ENCODE measurements at places on chromosomes 16 and 17.
A peak's percentile ranks its signal among the peaks of the same experiment; 100 is the strongest.

- ATAC-seq = no peak
These were observed 547 bp downstream of the PLCD3 start for GRCh38 chr17:45131616-45132319.

- ATAC-seq = peak; percentile 97
These were observed 68.6 kb downstream of the ZZEF1 start for GRCh38 chr17:4073983-4074830.

DNA sequence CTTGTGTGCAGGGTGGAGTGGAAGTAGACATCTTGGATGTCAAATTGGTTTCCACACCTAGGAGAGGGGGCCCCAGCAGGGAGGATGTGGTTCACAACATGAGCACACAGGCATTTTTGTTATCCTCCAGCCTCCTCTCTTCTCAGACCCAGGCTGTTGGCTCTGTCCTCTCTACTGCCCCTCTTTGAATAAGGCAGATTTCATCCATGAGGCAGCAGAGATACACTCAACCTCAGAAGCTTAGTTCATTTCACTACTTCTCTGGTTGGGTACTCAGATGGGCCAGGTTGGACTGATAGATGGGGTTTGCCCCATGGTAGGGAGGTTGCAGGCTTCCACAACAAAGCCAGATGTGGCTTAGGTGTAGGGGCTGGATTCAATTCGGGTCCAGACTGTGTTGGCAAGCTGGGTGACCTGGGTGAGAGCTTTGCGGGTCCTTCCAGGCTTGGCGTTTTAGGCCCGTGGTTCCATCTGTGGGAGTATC, 22.2 kb upstream of the NFATC3 start:
- ATAC-seq = no peak

- ATAC-seq = no peak
These were observed 4.3 kb downstream of the MT1H start for GRCh38 chr16:56673921-56674320.

GRCh38 chr16:86809458-86809955, 231.2 kb downstream of the FOXL1 start:
- ATAC-seq = no peak

DNA sequence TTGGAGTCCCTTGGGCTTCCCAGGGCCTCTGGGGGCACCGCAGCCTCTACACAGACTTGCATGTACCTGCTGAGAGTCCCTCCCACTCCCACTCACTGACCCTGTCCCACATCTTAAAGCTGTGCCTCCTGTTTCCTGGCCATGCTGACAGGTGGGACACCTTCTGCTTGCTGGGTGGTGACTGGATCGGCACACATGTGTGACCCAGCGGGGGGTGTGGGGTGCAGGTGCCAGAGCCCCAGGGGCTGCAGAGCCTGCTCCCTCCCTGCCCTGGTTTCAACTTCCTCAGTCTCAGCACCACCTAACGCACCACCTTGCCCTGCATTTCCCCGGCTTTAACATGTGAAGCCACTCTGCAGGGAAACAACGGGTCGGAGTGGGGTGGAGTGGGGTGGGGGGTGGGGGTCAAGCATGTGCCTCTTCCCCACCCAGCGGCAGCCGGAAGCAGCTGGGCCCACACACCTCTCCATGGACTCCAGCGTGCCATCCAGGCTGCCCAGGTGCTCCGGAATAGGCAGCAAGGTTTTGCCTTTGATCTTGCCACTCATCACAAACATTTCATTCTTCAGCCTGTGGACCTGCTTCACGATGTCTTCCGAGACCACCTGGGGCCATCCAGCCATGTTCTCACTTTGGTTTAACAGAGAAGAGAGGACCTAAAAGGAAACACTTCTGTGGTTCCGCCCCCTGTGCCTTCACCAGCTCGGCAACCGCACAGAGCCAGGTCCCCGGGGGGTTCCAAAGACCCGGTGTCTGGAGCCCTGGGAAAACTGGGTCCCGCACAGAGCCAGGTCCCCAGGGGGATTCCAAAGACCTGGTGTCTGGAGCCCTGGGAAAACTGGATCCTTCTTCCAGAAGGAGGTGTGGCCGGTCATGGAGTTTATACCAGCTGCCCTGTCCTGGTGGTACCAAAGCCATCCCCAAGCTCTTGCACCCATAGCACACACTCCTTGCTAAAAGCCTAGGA, 4.7 kb downstream of the DNAH17 start:
- peak; percentile 58 for ATAC-seq

- ATAC-seq = no peak
These were observed 85.5 kb upstream of the CDYL2 start for GRCh38 chr16:80889779-80890359.

DNA sequence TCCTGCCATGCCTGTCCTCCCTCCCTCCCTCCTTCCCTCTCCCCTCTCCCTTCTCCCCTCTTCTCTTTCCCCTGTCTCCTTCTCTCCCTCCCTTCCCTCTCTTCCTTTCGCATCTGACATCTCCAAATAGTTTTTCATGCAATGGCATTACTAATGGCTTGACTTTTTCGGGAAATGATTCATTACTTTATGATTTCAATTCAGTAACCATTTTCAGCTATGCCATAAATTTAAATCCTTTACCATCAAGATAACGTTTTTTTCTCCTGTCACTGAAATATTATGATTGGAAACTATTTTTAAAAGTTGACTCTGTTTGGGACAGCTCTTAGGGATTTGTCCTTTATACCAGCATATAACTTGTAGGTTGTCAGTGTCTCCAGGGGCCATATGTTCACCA, 201.0 kb downstream of the WWOX start:
- ATAC-seq = no peak

DNA sequence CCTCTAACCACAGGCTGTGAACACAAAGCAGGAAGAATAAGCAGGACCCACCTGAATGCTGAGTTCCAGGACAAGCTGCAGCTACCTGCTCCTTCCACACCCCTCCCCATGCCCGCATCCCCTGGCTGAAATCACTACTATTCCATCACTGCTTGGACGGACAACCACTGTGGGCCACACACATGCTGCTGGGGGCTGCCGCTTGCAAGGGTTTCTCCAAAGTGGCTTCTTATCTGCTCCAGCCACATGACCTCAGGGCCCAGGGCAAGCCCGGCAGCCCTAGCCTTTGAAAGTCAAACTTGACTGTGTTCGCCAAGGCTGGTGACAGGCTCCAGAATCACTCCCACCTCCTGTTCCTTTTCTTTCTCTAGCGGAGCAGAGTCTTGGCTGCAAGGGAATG, 18.4 kb downstream of the FA2H start:
- no peak for ATAC-seq

DNA sequence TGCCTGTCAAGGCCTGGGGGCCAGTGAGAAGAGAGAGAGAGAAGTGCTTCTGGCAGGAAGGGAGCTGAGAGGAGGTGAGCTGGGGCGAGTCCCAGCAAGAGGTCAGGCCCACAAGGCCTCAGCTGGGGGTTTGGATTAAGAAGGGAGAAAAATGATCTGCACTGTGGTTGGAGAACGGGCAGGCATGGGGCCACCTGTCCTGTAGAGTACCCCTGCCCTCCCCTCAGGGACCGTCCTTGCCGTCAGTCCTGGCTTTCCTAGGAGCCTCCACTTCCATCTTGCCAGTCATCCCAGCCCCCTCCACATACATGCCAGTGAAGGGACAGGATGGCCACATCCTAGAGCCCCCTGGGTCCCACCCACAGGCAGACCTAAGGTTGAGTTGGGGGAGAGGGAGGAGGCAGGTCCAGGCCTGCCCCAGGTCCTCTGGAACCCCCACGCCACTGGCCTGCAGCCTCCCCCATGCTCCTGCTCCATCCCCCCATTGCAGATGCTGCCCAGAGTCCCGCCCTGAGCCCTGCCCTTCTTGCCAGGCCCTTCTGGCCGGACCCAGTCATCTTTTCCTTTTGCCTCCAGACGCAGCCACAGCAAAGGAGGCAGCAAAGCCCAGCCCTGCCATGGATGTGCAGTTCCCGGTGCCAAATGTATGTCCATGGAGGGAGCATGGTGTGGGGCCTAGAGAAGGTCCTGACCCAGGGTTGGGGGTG, 18.9 kb downstream of the KATNB1 start:
- no peak for ATAC-seq

- no peak for ATAC-seq
These were observed 383.0 kb downstream of the PMP22 start for GRCh38 chr17:14882131-14882530.

DNA sequence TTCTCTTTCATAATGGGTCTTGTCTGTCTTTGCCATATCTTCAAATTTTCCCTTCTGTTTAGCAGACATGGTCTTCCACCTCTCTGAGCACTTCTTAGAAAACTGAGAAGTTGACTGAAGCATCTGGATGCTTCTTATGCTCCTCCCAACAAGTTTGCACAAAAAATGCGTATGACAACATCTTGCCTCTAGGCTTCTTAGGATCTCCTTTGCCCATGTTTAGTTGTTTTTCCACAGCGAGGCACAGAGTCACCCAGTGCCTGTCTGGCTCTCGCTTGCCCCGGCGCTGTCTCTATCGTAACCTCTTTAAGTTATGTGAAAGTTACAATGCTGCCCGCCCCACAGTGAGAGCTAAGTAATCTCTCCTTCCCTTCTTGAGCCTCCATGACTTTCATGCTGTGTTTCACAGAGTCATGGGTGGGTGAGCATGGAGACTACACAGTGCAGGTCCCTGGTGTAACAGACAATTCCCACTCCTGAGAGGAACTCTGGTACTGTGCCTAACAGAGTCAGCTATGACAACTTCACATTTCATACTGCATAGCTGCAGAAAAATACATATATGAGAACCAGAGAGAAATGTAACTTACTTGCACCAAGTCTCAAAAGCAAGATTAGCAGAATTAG, 195.4 kb downstream of the AATF start:
- no peak for ATAC-seq

DNA sequence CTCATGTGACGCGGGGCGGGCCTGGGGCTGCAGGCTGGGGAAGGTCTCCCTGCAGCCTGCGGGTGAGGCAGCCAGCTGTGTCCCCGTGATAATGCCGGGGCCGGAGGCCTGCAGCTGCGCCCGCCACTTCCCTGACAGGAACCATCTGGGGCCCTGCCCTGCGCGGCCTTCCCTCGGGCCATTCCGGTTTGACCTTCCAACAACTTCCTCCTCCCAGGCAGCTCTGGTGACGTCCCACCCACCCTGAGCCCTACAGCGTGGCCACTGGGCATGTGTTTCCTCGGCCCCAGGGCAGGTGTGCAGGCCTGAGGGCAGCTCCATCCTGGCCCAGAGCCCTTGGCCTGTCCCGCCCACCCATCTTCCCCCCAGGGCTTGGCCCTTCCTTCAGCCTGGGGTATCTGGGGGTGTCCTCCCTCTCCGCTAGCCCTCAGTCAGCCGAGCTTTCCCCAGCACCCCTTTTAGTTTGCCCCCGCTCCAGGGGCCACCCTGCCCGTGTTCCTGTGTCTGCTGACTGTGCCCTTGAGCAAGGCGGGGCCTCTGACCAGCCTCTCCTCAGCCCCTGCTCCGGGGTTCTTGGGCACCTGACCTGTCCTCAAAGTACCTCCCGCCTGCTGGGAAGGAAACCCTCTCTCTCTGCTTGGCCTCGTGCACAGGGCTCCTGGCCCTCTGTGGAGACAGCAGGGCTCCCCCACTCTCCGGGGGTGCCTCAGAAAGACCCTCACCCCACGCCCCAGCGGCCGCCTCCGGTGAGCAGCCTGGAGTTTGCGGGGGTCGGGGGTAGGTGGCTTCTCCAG, at the start of gene CBFA2T3:
Gene CBFA2T3 (minus strand): TSS at position 190 of the 794 bp plus-strand sequence. CDS start 400 bp downstream, outside the sequence.
- peak; percentile 48 for ATAC-seq

DNA sequence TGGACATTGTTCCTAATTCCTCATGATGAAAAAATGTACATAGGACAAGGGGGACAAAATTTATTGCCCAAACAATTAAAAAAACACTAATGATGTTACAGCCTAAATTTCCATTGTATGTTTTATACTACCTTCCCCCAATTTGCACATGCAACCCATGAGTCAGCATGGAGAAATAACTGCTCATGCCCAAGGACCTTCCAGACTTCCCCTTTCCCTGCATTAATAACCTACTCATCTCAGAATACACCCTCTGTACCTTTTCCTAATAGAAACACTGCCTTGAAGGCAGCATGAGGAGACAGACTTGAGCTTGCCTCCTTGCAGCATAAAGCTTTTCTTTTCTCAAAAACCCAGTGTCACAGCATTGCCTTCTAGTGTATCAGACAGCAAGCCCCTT, 2402.8 kb downstream of the TP53TG3F start:
- no peak for ATAC-seq

- no peak for ATAC-seq
These were observed 188.0 kb downstream of the CDH11 start for GRCh38 chr16:64933885-64934284.

DNA sequence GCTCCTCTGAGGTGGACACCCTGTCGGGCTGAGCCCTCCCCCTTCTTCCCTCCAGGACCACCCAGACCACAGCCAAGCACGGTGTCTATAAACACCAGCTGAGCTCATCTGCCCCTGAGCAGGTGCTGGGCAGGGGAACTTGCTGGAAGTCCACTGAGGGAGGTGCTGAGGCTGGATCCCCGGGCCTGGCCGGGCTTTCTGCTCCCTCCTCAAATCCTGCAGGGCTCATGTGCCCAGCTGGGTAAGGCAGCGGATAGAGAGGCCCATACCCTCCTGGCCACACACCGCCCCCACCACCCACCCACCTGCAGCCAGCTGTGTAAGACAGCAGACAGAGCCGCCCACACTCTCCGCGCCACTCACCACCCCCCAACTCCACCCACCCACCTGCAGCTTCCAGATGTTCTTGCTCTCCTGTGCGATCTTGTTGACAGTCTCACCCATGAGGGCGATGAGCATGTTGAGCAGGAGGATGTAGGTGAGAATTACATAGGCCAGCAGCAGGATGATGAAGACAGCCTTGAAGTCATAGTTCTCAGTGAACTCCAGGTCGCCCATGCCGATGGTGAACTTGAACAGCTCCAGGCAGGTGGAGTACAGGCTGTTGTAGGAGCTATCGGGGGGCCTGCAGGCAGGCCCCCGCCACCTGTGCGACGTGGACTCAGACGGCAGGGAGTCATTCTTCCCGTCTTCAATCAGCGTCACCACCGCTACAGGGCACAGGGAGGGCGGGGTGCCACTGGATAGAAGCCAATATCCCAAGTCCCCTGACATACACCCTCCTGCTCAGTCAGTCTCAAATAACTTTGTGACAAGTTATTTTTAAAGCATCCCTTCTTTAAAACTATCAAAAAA, 15.9 kb upstream of the TRPV3 start:
- ATAC-seq = peak; percentile 31

GRCh38 chr17:16507918-16508533, 16.0 kb upstream of the LRRC75A start:
- ATAC-seq = no peak

DNA sequence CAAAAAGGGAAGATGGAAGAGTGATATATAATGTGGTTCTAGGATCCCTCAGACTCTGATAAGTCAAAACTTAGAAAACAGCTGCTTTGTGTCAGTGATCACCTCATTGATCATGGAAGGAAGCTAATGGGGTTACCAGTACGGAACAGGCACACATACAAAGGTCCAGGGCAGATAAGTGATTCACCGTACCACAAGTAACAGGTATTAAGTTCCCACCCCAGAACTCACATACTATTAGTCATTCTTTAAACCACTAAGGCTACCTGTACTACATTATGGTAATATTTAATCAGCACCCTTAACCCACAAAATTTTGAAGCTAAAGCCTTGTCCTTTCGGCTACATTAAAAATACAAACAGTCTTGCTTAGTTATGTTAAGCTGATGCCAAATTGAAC, 17.4 kb downstream of the RNF43 start:
- no peak for ATAC-seq

DNA sequence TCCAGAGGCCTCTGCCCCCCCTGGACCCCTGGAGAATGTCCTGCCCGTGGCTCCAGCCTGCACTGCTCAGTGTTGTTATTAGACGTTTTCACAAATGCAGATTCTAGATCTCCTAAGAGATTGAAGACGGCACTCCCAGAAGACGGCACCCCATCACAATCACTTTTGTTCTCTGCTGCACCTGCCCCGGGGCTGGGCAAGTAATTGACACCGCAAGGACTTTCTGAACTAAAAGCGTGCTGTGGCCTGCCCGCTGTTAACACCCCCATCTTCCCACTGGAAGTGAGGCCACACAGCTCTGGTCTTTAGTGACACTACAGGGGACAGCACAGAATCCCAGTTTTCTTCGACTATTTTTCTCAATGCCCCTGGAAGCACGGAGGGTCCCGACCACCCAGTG, 256.9 kb downstream of the ENGASE start:
- no peak for ATAC-seq
